ENCODE measurements at places on chromosomes 6 and 20. TPM values are rescaled to one million over a fixed set of nuclear protein-coding genes. Genes with fewer than 3 reads are reported as not detected.

DNA sequence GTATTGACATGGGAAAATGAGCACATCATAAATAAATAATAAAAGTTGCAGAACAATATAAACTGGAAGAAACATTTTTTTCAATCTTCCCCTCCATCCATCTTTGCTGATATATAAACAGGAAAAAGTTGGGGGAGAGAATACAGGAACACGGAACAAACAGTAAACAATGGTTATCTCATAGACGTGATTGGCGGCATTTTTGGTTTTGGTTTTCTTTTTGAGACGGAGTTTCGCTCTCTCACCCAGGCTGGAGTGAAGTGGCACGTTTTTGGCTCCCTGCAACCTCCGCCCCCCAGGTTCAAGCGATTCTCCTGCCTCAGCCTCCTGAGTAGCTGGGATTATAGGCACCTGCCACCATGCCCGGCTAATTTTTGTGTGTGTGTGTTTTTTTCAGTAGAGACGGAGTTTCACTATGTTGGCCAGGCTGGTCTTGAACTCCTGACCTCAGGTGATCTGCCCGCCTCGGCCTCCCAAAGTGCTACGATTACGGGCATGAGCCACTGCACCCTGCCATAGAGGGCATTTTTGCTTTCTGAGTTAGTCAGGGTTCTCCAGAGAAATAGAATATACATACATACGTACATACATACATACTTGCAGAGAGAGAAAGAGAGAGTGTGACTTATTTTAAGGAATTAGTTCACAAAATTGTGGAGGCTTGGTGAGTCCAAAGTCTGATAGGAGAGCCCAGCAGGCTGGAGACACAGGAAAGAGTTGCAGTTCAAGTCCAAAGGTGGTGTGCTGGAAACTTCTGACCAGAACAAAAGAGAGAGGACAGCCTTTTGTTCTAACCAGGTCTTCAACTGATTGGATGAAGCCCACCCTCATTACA, 22.6 kb downstream of the GNL1 start:
- peak overlapping the region; percentile 94 for H3K27ac ChIP-seq
- peaks cover 3% of the 10 kb centered on the region for H3K36me3 ChIP-seq
- DNase-seq: no peak
- H3K4me3 ChIP-seq: peak overlapping the region; percentile 78
- H3K27me3 ChIP-seq: no peaks in the 10 kb centered on the region

DNA sequence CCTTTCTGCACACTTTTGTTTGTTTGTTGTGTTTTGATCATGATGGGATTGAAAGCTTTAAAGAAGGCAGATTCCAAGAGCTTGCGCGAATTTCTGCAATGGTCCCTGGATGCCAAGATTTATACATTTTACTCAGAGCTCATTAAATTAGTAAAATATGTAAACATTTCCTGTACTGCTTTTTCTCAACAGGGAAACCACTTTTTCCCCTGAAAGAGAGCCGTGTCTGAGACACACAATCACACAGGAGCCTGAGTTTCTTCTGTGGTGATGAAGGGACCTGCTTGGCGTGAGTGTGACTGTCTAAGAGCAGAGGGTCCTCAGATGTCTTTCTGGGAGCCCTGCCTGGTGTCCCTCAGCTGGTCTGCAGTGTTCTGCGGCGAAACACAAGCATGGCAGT, 12.1 kb upstream of the TAGAP start:
- no peaks in the 10 kb centered on the region for H3K27me3 ChIP-seq
- H3K4me1 ChIP-seq: peaks cover 31% of the 10 kb centered on the region
- no peak for DNase-seq
- peak overlapping the region; percentile 65 for H3K4me3 ChIP-seq
- H3K27ac ChIP-seq: peak overlapping the region; percentile 90
- H3K36me3 ChIP-seq: no peaks in the 10 kb centered on the region

GRCh38 chr20:43936104-43936770, 21.6 kb downstream of the TOX2 start:
- peak overlapping the region; percentile 81 for H3K27ac ChIP-seq
- H3K4me3 ChIP-seq: no peak overlapping the region
- peaks cover 32% of the 10 kb centered on the region for H3K4me1 ChIP-seq
- no peak for DNase-seq

GRCh38 chr6:158912655-158913054, 87.3 kb downstream of the RSPH3 start:
- no peaks in the 10 kb centered on the region for H3K27me3 ChIP-seq
- no peak overlapping the region for H3K4me3 ChIP-seq
- peaks cover 27% of the 10 kb centered on the region for H3K4me1 ChIP-seq
- peak overlapping the region; percentile 88 for H3K27ac ChIP-seq

DNA sequence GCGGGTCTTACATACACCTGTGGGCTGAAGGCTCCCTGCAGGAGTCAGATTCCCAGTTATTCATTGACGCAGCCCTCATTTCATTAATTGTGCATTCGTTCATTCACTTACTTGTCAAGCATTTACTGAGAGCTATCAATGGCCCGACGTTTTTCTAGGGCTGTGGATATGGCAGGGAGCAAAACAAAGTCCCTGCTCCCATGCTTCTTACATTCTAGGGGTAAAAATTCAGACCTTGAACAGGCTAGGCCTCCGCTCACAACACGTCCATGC, 369 bp upstream of the NSFL1C start:
- DNase-seq: no peak
- H3K27ac ChIP-seq: peak overlapping the region; percentile 75
- H3K27me3 ChIP-seq: peaks cover 12% of the 10 kb centered on the region
- H3K4me3 ChIP-seq: peak overlapping the region; percentile 86
- peaks cover 34% of the 10 kb centered on the region for H3K4me1 ChIP-seq
- H3K36me3 ChIP-seq: no peaks in the 10 kb centered on the region

DNA sequence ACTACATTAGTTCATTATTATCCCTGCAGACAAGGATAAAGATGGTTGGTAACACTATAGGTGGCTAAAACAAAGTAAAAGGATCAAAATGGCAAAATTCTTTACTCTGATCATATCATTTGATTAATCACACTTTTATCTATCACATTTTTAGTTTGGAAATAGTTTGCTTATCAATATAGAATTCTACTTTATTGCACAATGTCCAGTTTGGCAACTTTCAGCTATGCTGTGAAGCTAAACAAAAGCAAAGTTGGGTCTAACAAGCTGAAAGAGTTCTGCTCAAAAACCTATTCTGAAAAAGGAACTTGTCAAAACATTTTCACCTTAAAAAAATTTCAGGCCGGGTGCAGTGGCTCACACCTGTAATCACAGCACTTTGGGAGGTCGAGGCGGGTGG, 7.9 kb upstream of the LATS1 start:
- H3K36me3 ChIP-seq: peaks cover 6% of the 10 kb centered on the region
- no peak overlapping the region for H3K4me3 ChIP-seq
- no peak overlapping the region for H3K27ac ChIP-seq
- no peaks in the 10 kb centered on the region for H3K27me3 ChIP-seq
- DNase-seq: no peak
- peaks cover 16% of the 10 kb centered on the region for H3K4me1 ChIP-seq

DNA sequence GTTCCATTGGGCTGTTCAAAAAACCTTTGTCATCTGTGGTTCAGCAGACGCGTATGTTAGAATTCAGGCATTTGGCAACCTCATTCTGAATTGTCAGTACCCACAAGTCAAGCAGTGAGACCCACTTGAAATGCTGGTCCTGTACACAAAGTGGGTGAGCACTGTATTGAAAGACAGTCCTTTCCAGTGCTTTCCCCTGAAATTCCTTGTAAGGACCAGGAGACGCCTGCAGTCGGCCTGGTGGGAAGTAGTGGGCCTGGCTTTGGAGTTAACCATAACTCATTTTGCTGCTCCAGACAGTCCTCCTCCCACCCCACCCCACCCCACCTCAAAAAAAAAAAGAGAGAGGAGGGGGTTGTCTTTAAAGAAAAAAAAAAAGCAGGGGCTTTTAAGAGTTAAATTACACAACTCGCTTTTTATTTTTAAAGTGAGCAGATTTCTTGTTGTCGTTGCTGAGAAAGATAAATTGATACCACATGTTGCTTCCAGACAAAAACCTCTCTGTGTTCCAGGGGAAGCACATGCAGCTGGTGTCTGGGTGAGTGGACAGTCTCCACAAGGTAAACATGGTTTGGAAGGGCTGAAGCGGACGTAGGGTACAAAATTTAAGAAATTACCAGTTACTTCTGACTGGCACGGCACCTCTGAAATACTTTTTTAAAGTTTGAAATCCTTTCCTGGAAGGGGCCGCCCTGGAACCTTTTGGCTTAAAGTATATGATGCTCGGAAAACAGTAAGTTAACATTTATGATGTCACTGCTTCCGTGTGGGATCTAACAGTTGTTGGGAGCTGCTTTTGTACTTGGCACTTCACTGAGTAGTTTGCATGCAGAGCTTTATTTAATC, 95.3 kb downstream of the FOXO3 start:
- H3K27ac ChIP-seq: no peak overlapping the region
- H3K27me3 ChIP-seq: no peaks in the 10 kb centered on the region

DNA sequence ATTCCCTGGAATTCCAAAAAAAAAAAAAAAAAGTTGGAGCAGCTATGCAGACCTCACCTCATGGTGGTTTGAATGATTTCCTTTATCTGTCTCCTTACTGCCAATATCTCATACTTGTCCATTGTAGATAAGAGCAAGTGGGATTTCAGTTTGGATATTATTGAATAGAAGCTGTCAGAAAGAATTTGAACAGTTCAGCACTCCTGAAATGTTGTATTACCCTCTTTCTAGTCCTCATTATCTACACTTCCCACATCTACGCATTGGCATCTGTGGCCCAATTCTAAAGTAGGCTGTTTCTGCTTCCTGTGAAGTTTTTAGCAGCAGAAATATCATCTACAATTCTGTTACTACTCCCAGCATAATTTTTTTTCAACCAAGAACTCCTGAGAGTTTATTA, 68.2 kb upstream of the KHDRBS2 start:
- H3K27me3 ChIP-seq: no peaks in the 10 kb centered on the region
- no peaks in the 10 kb centered on the region for H3K4me1 ChIP-seq

DNA sequence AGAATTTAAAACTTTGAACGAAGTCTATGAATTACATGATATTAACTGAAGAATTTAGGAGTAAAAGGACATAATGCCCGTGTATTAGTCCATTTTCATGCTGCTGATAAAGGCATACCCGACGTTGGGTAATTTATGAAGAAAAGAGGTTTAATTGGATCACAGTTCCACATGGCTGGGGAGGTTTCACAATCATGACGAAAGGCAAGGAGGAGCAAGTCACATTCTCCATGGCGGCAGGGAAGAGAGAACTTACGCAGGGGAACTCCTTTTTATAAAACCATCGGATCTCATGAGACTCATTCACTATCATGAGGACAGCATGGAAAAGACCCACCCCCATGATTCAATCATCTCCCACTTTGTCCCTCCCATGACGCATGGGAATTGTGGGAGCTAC, 210.6 kb downstream of the CD83 start:
- no peak overlapping the region for H3K27ac ChIP-seq
- H3K36me3 ChIP-seq: peaks cover 5% of the 10 kb centered on the region
- peaks cover 8% of the 10 kb centered on the region for H3K27me3 ChIP-seq
- peaks cover 2% of the 10 kb centered on the region for H3K4me1 ChIP-seq

GRCh38 chr20:11144114-11144950, 470.5 kb upstream of the JAG1 start:
- H3K27ac ChIP-seq: no peak overlapping the region
- no peaks in the 10 kb centered on the region for H3K27me3 ChIP-seq
- DNase-seq: no peak
- H3K4me3 ChIP-seq: no peak overlapping the region

DNA sequence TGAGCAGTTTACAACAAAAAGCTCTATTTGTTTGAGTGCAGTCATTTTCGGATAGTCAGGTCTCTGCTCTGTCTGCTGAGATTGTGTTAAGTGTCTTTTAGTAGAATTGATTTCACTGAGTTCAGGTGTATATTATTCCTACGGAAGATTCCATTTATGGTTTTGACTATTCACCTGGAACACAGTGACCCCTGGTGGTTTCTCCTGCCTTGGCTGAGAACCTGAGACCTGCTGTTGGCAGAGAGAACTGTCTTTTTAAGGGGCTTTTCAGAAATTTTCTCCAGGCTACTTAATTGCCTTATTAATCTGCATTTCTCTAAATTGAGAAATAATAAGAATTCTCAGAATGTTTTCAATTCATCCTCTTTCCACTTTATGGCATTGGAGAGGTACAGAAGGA, 508.0 kb downstream of the TBC1D32 start:
- H3K4me1 ChIP-seq: no peaks in the 10 kb centered on the region
- no peaks in the 10 kb centered on the region for H3K27me3 ChIP-seq
- no peak overlapping the region for H3K4me3 ChIP-seq
- H3K36me3 ChIP-seq: no peaks in the 10 kb centered on the region
- H3K27ac ChIP-seq: no peak overlapping the region
- DNase-seq: no peak

DNA sequence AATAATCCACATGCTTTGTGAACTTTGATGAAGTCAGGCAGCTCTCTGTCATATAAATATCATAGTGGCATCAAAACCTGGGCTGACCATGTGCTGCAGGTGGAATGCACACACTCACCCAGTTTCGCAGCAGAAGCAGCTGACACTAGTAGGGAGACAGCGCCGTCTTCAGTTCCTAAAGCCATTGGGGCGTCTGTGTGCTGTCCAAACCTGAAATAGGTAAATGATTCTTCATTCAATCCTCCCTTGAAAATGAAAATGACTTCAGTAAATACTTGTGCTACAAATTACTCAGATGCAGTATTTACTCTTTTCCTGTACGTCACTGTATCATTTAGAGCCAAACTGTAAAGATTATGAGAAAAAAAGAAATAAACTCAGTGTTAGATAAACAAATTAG, 127.5 kb downstream of the EYA4 start:
- no peak overlapping the region for H3K27ac ChIP-seq
- H3K4me3 ChIP-seq: no peak overlapping the region
- DNase-seq: no peak

- no peak overlapping the region for H3K4me3 ChIP-seq
- no peaks in the 10 kb centered on the region for H3K4me1 ChIP-seq
- H3K36me3 ChIP-seq: peaks cover 2% of the 10 kb centered on the region
- no peak for DNase-seq
- H3K27me3 ChIP-seq: peaks cover 60% of the 10 kb centered on the region
Measured at GRCh38 chr20:39097889-39098288, 135.7 kb downstream of the DHX35 start.

DNA sequence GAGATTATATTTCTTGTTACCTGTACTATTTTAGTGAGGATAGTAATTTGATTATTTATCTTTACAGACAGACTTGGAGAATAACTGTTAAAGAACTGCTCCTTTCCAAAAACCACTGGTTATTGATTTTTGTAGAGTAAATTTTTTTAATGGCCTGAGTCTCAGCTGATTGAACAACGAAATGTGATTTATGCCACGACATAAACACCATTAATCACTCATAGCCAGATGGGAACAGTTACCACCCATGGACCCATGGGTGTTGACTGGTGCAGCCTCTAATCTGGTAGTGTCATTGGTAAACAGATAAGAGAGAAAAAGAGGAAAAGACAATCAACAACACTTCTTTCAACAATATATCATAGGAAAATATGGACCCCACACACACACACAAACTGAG, 101.4 kb upstream of the BEND6 start:
- H3K27ac ChIP-seq: no peak overlapping the region
- no peak for DNase-seq
- H3K4me3 ChIP-seq: no peak overlapping the region
- H3K27me3 ChIP-seq: peaks cover 43% of the 10 kb centered on the region
- H3K36me3 ChIP-seq: peaks cover 6% of the 10 kb centered on the region

PRDM13 gene
- not detected for total RNA-seq

MUCL3 gene
- not detected for total RNA-seq

CASS4 gene
- total RNA-seq: 18.6 TPM

HLA-DPA1 gene
- 71.2 TPM for total RNA-seq

MYH7B gene
- total RNA-seq: 0.50 TPM

LST1 gene
- total RNA-seq: 42.6 TPM

CST4 gene
- total RNA-seq: not detected

MYMX gene
- total RNA-seq: not detected

All from T-helper 17 cell (primary cell).